Small intestine (tissue), 16 donors: ENCODE measurements at places on chromosomes 4 and X. TPM values are rescaled to one million over a fixed set of nuclear protein-coding genes. Genes with fewer than 3 reads are reported as not detected.

Gene DSPP
- not detected for polyA plus RNA-seq

GRCh38 chrX:119505945-119506344 is 37.7 kb downstream of the SLC25A5 start:
- DNase-seq, result peak; percentile 91

GRCh38 chr4:26021417-26022345 is 107.7 kb downstream of the SMIM20 start:
- DNase-seq, result no peak

DNA sequence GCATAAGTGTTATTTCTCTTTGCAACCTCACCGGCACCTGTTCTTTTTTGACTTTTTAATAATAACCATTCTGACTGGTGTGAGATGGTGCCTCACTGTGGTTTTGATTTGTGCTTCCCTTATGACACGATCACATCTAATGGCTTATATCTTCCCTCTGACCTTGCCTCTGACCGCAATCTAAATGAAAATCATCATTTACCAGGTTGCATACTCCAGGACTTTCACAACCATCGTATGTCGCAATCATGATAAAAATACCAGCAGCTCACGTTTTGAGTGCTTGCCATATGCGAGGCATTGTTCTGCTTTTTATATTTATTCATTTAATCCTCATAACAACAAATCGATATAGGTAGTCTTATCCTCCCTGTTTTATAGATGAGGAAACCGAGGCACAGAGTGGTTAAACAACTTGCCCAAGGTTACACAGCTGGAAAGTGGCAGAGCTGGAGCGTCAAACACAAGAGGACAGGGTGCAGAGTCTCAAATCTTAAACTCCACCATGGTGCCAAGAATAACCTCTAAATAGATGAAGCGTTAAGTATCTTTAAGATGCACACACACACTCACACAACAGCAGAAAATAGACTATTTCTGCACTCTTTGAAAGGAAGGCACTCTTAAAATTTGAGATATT is 102.2 kb downstream of the SEL1L3 start:
- DNase-seq, result no peak

Gene SPIN2A
- 0.12 TPM for polyA plus RNA-seq

DNA sequence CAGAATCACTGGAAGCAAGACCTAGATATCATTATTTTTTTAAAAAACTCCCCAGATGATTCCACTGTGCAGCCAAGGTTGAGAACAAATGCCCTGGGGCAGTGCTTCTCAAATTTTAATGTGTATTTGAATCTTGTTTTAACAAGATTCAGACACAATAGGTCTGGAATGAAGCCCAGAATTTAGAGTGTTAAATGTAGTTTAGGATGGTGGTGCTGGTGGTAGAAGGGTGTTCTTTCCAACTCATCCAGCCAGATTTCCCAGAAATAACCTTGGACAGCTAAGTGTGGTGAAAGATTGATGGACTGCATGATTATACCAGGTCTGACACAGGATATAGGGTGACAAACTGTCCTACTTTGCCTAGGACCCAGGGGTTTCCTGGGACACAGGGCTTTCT is 120.1 kb upstream of the MED14 start:
- DNase-seq, result no peak
